A549 treated with GW870086 at 1 μM for 4 hours (cell line): ENCODE measurements at places on chromosomes 16 and 17. TPM values are rescaled to one million over a fixed set of nuclear protein-coding genes. Genes with fewer than 3 reads are reported as not detected.

CLEC19A gene
- 0.06 to 0.15 TPM (median 0.11 TPM) in 4 of 5 replicates, not detected in the other for total RNA-seq

TCAP gene
- total RNA-seq = 0.72 to 1.5 TPM (median 1.1 TPM) in 5 replicates

PRAC2 gene
- total RNA-seq = not detected in 5 replicates

CD300E gene
- not detected in 5 replicates for total RNA-seq

LAT gene
- 3.1 to 5.2 TPM (median 4.2 TPM) in 5 replicates for total RNA-seq

MYLK3 gene
- 0.02 to 0.15 TPM (median 0.09 TPM) in 4 of 5 replicates, not detected in the other for total RNA-seq

GAS2L2 gene
- total RNA-seq = 0.07 to 0.12 TPM (median 0.09 TPM) in 3 of 5 replicates, not detected in the others

HOXB8 gene
- total RNA-seq = 6.9 to 8.8 TPM (median 8.2 TPM) in 5 replicates

HSPB9 gene
- 0.08 TPM in 1 of 5 replicates, not detected in the others for total RNA-seq

UTS2R gene
- not detected in 5 replicates for total RNA-seq

NT5C3B gene
- 103 to 113 TPM (median 108 TPM) in 5 replicates for total RNA-seq

NPIPA2 gene
- total RNA-seq = 0.71 to 2.8 TPM (median 1.2 TPM) in 5 replicates

PRDM7 gene
- total RNA-seq = not detected in 5 replicates

CMTM3 gene
- 95.2 to 106 TPM (median 102 TPM) in 5 replicates for total RNA-seq

CALB2 gene
- 4.7 to 7.7 TPM (median 5.8 TPM) in 5 replicates for total RNA-seq

HEATR9 gene
- not detected in 5 replicates for total RNA-seq

KRT15 gene
- 2.7 to 4.0 TPM (median 3.2 TPM) in 5 replicates for total RNA-seq

BLMH gene
- total RNA-seq = 42.7 to 47.5 TPM (median 45.9 TPM) in 5 replicates

GPRC5C gene
- 51.5 to 76.5 TPM (median 69.0 TPM) in 5 replicates for total RNA-seq

SDR42E2 gene
- not detected in 5 replicates for total RNA-seq

MMP2 gene
- total RNA-seq = 7.2 to 11.6 TPM (median 9.5 TPM) in 5 replicates

NPIPA8 gene
- total RNA-seq = 0.55 to 1.8 TPM (median 1.0 TPM) in 5 replicates

SARM1 gene
- 4.3 to 6.7 TPM (median 5.9 TPM) in 5 replicates for total RNA-seq

MAPT gene
- 1.5 to 2.3 TPM (median 2.0 TPM) in 5 replicates for total RNA-seq

KAT2A gene
- 36.5 to 47.8 TPM (median 45.1 TPM) in 5 replicates for total RNA-seq

CDRT15 gene
- total RNA-seq = not detected in 5 replicates

SLC35G6 gene
- not detected in 5 replicates for total RNA-seq
